Stimulated activated CD8-positive, alpha-beta memory T cell treated with anti-CD3 and anti-CD28 coated beads, Interleukin-12 subunit alpha, Interleukin-12 subunit beta, amount 100 ng/mL, for 4 hours (primary cell): ENCODE measurements at places on chromosomes 7 and 10.

DNA sequence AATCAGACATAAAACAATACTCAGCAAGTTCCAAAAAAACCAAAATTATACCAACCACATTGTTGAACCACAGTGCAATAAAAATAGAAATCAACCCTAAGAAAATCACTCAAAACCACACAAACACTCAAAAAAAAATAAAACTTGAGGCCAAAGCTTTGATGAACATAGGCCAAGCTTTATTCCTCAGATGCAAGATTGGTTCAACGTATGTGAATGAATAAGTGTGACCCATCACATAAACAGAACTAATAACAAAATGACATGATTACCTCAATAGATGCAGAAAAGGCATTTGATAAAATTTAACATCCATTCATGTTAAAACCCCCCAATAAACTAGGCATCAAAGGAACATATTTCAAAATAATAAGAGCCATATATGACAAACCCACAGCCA, 506.1 kb upstream of the FZD8 start:
- no peak for DNase-seq

- DNase-seq: no peak
Measured at GRCh38 chr7:5050676-5051075, 5.0 kb downstream of the RBAK start.

DNA sequence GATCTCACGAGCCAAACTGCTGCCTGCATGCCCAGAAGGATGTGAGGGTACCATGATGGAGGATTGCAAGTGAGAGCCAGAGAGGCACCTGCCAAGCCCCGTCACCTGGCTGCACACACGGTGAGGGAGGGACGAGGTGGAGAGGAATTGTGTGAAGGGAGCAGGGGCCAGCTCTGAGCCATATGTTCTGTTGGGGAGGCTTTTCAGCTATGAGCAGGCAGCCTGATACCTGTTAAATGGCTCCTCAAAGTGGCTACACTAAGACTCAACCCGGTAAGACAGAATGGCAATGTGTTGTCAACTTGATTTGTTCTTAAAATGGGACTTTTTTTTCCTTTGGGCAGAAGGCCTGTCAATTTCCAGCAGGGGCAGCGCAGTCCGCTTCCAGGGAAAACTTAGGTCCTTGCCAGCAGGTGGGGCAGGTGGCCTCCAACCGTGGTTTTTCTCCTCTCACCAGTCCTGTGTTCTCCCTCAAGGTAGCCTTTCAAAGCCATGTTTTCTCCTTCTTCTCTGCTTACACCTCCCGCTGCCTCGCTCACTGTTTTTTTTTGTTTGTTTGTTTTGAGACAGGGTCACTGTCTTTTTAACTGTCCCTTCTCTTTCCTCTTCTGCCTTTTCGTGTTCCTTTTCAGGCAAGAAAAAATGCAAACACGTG, 57.7 kb upstream of the ZNRF2 start:
- no peak for DNase-seq

GRCh38 chr7:66464059-66464458, 164.6 kb upstream of the KCTD7 start:
- no peak for DNase-seq

- no peak for DNase-seq
Measured at GRCh38 chr7:114589436-114589835, 174.8 kb downstream of the FOXP2 start.

DNA sequence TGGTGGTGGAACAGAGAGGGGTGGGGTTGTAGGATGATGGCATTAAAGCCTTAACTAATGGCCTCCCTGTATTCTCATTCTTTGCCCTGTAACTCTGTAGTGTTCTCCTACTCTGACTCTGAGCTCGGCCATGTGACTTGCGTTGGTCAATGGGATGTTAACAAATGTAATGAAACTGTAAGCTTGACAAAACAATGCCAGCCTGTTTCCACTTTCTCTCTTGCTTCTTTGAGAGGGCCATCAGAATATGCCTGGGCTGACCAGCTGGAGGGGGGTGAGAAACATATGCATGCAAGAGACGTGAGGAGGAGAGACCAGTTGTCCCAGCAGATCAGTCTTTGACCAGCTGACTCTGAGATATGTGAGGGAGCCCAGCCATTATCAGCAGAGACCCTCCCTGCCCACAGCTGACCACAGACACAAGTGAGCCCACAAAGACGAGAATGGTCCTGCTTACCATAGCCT, 100.6 kb downstream of the ICA1 start:
- no peak for DNase-seq

GRCh38 chr10:33483124-33483815, 148.8 kb upstream of the NRP1 start:
- no peak for DNase-seq

GRCh38 chr10:8790390-8790789, 735.9 kb downstream of the GATA3 start:
- no peak for DNase-seq

DNA sequence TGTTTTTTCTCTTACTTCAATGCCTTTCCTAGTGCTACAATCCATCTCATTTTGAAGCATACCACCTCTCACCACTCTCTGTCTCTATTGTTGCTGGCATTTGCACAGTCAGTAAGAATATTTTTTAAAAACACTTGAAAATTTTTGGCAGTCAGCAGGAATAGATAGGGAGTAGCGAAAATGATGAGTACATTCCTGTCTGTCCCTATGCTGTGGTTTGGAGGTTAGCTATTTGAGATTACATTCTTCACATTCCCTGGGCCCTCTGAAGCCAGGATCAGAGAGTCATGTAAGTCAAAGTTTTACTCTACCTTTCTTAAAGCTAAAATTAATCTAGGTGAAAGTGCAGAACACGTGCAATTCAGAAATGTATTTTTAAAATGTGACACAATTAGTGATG, 53.0 kb upstream of the MAGI2 start:
- no peak for DNase-seq

DNA sequence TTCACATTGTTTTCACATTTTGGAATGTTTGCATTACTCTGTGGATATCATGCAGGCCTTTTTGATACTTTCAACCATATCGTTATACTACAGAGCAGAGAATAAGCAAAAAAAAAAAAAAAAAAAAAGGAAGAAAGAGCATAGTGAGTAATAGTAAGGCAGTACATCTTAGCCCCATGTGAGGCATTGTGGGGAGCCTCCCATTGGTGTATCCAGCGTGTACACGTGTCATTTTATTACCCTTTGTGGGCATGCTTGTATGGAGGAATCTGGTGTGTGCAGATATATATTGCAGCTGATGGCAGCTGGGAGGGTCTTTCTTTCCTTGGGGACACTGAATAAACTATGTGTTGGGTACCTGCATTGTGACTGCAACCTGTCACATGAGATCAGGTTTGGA, 19.6 kb downstream of the R3HCC1L start:
- DNase-seq: no peak

DNA sequence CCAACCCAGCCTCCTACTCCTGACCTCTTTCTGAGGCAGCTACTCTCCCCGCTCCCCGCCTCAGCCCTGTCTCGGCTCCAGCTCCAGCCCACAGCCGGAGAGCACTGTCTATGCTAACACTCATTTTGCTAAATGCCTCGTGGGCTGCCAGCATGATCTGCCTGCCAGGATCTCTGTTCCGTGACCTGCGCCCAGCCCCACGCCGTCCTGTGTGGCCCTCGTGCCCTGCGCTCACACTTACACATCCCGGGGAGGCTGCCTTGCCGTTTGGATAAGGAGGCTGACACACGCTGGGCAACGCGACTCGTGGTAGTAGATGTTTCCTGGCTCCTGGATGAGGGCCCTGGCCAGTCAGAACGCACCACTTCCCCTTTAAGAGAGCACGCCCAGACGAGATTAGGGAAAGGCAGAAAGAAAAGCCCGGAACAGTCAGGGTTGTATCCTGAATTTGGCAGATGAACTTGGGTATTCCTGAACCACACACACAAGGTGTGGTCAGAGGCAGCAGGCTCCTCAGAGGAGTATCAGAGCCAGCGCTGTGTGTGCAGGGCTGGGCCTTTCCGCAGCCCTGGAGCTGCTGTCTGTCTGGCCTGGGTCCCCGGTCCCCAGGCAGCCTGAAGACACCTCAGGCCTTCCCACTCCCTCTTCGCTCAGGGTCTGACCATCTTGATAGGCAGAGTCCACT, 97.7 kb upstream of the EFCAB10 start:
- no peak for DNase-seq

GRCh38 chr7:77409739-77410547, 6.2 kb downstream of the GSAP start:
- no peak for DNase-seq

DNA sequence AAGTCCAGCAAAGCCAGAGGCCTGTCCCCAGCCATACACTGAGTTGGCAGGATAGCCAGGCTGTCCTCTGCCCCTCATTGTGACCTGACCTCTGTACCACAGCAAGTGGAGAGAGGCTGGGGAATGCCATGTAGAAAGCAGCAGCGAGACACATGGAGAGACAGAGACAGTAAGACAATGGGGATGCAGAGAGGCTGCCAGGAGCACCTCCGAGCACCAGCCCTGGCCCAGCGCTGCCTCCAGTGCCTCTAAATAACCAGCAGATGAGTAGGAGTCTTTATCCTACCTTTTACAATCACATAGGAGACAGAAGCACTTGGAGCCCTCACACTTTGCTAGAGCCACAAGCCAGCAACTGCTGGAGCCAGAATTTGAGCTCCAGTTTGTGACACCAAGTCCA, 8.1 kb downstream of the GDF2 start:
- DNase-seq: no peak

GRCh38 chr10:4227586-4227985, 442.6 kb upstream of the KLF6 start:
- no peak for DNase-seq

DNA sequence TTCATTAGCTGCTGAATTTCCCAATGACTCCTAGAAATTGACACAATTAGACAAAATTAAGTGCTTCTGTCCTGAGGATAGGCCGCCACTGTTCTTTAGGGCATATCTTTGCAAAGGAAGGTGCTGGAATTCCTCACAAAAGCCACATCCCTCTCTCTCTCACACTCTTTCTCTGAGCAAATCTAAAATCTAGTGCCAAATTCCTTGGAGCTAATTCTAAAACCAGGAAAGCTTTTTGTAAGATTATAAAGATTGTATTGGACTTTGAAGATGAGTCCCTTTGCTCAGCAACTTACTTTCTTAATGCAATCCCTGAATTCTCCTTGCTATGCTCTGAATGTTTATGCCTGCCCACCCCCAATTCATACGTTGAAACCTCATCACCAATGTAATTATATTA, 288.9 kb downstream of the KCNMA1 start:
- DNase-seq: no peak

- DNase-seq: no peak
Measured at GRCh38 chr7:75743455-75743859, 4.7 kb upstream of the HIP1 start.

GRCh38 chr7:82745820-82746219, 302.2 kb upstream of the CACNA2D1 start:
- no peak for DNase-seq

DNA sequence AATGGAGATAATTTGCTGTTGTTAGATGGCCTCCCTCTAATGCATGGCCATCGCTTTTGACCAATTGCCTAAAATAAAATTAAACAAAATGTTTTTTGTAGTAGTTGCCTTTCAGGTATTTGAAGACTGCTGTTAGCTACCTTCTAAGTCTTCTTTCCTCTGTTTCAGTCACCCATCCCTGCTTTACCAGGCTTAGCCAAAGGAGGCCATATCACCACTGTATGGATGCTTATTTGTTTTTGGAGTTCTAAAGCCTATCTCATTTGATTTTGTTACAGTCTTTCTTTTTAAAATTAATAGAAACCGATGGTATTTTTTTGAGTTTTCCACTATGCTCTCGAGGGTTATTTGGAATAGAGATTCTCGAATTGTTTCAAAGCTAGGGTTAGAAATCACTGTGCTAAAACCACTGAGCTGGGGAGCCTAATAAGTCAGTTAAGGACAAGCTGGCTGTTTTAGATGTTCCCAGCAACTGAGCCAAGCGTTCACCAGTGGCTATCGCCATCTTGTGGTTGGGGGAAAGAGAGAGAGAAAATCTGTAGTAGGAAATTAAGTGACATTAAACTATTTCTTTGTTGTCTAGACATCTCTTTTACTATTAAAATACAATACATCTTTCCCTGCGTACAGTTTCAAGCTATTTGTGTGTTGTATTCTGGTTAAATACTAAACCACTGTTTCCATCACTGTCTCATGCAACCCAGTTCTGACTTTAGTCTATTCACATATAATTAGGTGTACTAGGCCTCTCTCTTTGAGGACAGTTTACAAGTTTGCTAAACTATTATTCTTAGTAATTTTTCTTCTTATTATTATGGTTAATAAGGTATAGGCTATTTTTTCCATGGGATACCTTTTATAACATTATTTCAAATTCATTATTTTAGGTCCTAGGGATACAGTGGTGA, 52.2 kb downstream of the GPR158 start:
- DNase-seq: no peak

DNA sequence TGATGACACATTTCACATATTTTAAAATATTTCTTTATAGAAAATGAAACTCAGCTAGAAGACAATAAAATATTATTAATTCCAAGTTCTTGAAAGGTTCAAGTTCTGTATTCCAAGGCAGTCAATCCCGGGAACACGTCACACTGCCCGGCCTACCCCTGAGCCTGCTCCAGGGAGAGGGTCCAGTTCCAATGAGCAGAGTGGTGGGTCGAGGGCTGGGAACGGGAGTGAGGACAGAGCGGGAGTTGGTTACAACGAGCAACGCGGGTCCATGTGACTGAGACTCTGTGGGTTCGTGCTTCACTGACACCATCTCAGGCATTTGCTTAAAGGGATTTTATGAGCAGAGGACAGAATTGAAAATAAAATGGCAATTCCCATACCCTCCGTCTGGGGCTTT, 209.4 kb downstream of the TCERG1L start:
- no peak for DNase-seq

GRCh38 chr7:24199978-24200377, 84.0 kb upstream of the NPY start:
- no peak for DNase-seq

DNA sequence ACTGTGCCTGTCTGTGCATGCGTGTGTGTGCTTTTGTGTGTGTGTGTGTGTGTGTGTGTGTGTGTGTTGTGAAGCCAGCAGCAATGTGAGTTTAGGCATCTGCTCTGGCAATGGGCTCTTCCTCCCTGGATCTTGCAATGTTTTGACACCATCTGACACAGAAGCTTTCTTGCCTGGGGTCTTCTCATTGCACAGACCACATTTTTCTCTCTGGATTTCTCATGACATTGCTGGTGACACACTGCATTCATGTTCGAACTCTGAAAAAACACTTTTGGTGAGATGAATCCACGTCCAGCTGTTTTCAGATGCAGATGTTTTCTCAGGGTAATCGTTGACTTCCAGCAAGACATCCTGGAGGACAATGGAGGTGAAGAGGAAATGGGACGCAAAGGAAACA, 63.0 kb upstream of the FZD8 start:
- DNase-seq: no peak
